NCI-H1417 treated with DMSO at 0.1 percent for 48 hours (cell line): ENCODE measurements at places on chromosomes 1 and 21.

DNA sequence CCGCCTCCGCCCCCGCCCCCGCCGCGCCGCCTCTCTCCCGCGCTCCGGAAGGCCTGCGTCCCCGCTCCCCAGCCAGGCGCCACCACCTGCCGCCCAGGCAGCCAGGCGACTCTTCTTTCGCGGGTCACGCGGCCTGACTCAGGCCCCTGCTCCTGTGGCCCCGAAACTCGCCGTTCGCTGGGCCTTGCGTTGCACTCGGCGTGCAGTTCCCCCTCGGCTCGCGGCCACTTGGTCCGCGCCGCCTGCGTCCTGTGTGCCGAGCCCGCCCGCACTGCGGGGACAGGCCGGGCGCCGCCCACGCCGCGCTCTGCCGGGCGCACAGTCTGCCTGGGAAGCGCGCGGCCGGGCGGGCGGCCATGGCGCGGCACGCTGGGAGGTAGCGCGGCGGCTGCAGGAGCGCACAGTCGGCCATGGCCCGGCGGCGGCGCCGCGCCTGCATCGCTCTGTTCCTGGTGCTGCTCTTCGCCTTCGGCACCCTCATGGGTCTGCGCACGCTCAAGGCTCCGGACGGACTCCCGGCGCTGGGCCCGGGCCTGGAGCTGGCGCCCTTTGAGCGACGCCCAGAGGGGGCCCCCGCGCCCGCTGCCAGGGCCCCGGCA is at the start of gene MANEAL:
TSS of gene MANEAL (plus strand) at position 75 of the 599 bp plus-strand sequence. CDS start at position 411, 336 bp downstream.
- no peak for DNase-seq

DNA sequence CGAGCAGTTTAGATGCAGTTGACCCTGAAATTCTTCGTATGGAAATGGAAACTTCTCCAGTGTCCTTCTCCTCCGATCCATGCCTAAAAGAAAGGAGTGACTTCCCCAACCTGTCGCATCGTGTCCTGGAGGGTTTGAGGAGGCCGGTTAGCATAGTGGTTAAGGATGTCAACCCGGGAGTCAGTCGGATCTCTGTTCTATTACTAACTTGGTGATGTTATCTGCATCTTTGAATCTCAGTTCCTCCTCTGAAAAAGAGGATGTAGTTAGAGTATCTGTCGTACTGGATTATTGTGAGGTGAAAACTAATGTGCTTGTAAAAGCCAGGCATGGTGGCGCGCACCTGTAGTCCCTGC is 684 bp downstream of the ZBTB8B start:
- DNase-seq: no peak

DNA sequence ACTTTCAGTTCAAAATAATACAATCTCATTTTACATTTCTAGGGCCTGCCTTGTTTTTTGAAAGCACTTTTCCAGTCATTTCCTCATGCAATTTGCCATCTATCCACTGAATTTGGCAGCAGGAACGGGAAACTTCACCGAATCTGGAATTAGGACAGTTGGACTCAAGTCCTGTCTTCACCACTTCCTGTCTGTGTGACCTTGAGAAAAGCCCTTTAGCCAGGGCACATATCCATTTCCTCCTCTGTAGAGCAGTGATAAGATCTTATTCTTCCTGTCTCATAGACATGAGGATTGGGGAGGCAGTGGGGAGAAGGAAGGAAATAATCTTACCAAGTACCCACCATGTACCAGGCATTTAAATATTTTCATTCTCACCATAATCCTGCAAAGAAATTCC is 12.0 kb downstream of the VAV3 start:
- no peak for DNase-seq

- DNase-seq: no peak
Measured at GRCh38 chr1:203251466-203251865, 22.0 kb upstream of the CHIT1 start.

DNA sequence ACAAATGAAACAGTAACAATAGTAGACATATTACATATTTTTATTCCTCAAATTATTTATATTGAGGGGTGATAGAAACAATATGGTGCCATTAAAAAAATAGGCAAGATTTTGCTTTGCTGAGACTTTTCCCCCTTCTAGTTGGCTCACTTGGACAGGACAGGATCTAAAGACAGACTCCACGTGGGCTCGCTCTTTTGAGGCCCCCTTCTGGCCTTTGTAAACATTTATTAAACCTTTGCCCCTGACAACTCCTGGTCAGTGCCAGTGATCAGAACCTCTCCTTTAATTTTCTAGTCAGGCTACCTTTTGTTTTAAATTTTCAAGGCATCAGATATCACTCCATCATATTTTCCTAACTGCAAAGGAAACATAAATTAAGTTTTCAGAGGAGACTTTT is 49.7 kb upstream of the IFI44L start:
- no peak for DNase-seq
